Stimulated activated CD8-positive, alpha-beta memory T cell treated with anti-CD3 and anti-CD28 coated beads, Interleukin-4, amount 100 ng/mL, for 1 hour (primary cell): ENCODE measurements at places on chromosomes 16 and 17.

DNA sequence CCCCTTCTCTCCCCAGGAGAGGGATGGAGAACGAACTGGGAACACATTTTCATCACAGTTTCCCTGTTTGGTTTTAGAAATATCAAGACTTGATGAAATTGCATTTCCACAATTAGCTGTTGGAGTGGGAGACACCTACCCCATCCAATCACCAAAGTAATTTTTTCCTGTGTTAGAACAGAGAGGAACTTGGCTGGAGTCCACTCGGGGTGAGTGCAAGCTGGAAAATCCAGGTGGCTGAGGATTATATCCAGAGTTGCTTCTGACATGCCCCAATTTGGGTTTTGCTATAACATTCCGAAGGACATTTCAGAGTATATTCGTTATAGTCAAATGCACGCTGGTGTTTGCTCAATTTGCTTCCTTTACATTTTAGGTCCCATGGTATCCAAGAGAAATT lies 231.8 kb downstream of the C16orf95 start:
- DNase-seq = no peak

DNA sequence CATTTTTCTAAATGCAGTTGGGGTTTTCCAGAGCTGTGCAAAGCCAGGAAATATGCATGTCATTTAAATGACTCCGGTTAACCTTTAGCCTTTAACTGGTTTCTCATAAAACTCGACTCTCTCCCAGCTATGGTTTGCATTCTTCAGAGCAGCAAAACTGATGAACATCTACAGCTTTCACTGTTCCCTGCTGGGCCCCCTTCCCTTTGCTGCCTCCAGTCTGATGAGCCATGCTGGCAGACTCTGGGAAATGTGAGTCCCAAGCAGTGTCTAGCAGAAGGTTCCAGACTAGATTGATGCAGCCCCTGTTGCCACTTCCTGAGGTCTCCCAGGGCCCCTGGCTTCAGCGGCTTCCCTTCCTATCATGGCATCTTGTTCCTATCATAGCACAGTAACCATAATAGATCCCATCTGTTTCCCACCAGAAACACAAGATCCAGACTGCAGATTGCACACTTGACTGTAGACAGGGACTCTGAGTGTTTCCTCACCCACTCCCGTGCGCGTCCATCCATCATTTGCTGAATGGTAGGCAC lies 135.4 kb downstream of the CLEC16A start:
- DNase-seq = no peak

DNA sequence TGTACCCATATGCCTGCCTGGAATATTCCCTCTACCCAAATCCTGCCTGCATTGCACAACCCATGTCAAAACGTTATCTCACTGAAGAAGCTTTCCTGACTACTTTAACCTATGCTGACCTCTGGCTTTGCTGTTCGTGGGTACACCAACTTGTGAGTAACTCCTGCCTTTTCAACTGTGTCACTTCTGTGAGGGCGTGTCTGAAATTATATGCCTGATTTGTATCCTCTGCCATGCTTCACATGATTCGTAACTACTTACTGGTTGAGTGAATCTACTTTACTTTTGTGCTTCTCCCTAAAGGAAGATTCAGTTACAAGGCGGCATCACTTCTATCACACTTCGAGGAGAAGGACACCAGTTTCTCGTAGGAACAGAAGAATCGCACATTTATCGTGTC lies 33.3 kb upstream of the USP43 start:
- DNase-seq = no peak

- no peak for DNase-seq
Observed at GRCh38 chr17:48148029-48148770, 40.6 kb downstream of the SNX11 start.

GRCh38 chr17:17575360-17576251 lies 15.9 kb downstream of the PEMT start:
- DNase-seq = no peak

GRCh38 chr16:80968386-80969113 lies 38.1 kb downstream of the CMC2 start:
- no peak for DNase-seq

- no peak for DNase-seq
Observed at GRCh38 chr16:85768199-85768598, 17.3 kb upstream of the C16orf74 start.

DNA sequence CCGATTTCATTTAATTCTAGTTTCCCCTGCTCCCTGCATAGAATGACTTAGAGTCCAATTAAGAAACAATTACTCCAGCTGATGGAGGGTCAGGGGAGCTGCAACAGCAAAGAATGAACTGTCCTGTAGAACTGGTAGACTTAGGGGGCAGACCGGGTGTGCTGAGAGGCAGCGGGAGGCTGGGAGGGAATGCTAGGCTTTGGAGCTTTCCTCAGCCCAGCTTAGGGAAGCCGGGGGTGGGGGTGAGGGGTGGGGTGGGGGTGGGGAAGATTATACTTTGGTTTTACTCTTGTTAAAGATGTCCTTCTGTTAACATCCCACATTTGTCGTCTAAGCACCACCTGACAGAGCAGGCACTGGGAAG lies 458.6 kb upstream of the ASIC2 start:
- DNase-seq = no peak

- DNase-seq = no peak
Observed at GRCh38 chr16:8194794-8195193, 395.5 kb downstream of the TMEM114 start.
